A673 (cell line): ENCODE measurements at places on chromosomes 2 and 18. TPM values are rescaled to one million over a fixed set of nuclear protein-coding genes. Genes with fewer than 3 reads are reported as not detected.

- no peak for DNase-seq
Observed at GRCh38 chr2:226531061-226531810, 268.4 kb downstream of the IRS1 start.

- no peak for DNase-seq
Observed at GRCh38 chr2:237227190-237227589, 141.5 kb downstream of the COPS8 start.

DNA sequence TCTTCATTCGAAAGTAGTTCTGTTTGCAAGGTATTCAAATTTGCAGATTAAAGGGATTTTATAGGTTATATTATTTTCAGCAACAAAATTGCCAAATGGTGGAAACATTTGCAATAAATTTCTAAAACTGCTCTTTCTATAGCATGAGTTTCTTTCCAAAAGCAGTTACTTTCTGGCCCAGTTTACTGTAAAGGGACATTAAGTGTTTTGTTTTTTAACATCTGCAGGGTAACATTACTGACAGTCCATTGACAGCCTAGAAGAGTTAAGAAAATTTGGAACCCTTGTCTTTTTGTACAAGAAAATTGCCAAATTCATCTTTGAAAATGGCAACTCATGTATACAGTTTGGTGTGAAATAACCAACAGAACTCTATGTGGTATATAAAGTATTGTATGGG, 375.1 kb downstream of the SETBP1 start:
- DNase-seq = no peak

- DNase-seq = no peak
Observed at GRCh38 chr2:45843136-45843535, 191.7 kb downstream of the PRKCE start.

DNA sequence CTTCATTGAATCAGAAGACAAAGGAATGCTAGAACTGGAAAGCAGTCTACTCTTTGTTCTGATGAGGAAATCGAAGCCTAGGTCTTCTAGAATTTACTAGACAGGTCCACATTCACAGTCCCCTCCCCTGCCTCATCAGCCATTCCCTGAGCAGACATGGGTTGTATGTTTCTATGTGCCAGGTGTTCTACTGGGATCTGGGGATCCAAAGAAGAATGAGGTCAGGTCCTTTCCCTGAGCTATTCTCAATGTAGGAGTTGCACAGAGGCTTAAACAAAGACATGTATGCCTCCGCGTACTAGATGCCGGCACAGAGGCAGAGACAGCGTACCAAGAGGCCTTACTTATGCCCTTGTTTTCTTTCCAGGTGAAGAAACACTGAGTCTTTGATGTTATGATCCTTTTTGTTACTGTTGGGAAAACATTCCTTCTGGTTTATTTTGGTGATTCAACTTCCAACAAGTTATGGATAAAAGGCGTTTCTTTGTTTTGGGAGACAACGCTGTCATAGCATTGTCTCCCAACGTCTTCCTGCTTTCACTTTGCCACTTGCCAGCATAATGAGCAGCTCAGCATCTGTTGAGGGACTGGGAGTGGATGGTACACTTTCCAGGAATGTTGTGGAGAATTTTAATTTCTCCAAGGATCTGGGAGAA, 174.4 kb downstream of the ALPK2 start:
- DNase-seq = no peak

GRCh38 chr18:31566576-31567306, 24.9 kb upstream of the TTR start:
- no peak for DNase-seq

- DNase-seq = no peak
Observed at GRCh38 chr2:121664713-121665112, 15.5 kb upstream of the CLASP1 start.

- DNase-seq = no peak
Observed at GRCh38 chr18:77344786-77345500, 95.3 kb downstream of the GALR1 start.

SRD5A2 gene
- total RNA-seq = not detected in 2 replicates

RPRM gene
- not detected in 2 replicates for total RNA-seq

GRCh38 chr2:31082002-31082401, 56.2 kb downstream of the GALNT14 start:
- no peak for DNase-seq

DNA sequence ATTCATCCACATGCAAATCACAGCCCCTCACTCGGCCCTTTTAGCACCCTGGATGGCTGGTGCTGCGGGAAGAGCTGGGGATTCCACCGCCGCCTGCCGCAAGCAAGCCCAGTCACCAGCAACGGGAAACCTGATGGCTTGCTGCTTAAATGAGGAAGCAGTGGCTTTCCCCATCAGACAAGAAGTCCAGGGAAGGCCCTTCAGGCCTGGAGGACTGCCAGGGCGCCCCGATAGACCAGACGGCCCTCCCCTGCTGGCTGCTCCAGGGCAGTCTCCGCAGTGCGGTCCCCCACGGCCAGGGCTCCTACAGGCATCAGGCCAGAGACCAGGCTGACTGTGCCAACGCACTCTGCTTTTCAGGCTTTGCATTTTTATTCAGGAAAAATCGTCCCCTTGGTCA, 439.1 kb downstream of the EIPR1 start:
- DNase-seq = no peak

DNA sequence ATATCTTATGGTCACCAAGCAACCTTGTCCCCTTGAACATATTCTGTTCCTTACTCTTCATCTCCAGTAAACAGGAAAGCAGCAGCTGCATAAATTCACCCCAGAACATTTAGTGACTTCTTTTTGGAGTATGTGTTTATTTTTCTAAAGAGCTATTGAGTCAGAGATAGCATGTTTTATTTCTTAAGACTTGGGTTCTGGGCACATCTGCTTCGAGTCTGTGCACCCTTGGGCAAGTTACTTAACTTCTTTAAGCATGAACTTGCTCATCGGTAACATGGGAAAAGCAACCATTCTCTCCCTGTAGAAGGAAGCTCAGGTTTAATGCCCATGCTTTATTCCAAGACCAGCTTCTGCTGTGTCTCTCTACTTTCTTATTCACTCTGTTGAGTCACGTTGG, 309.3 kb upstream of the MEX3C start:
- no peak for DNase-seq

PAIP2B gene
- 1.1 and 2.3 TPM in 2 replicates for total RNA-seq

SUMO1 gene
- total RNA-seq = 157 and 166 TPM in 2 replicates

DNA sequence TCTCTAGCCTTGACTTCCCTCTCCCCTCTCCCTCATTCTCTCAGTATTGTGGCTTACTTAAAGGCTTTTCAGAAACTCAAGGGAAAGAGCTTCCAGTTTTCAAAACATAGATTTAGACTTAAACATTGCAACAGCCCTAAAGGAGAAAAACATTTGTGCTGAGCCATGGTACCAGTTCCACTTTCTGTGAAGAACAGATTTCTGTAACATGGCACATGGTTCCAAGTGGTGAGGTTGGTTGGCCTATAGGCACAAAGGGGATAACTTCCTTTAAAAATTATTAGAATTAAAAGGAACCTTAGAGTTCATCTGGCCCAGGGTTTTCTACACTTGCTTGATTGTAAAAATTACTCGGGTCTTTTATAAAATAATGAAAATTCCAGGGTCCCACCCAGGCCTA, 138.6 kb upstream of the CDCA7 start:
- no peak for DNase-seq

DNA sequence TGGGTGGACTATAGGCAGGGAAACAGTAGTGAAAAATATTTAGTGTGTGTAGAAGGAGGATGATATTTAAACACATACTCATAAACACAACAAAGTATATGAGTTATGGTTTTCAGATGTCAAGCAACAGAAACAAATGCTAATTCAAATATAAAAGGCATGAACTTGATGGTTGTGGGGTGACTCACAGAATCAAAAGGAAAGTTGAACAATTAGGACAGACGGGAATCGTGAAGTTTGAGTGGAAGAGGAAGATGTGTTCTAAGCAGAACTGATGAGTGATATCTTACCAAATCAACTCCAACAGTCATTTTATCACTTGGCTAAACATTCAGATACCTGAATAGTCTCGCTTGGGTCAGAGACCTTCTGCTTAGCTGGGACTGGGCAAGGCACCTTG, 53.6 kb upstream of the ITGA6 start:
- no peak for DNase-seq

- no peak for DNase-seq
Observed at GRCh38 chr18:35620765-35621164, 39.2 kb downstream of the GALNT1 start.

GRCh38 chr18:54433368-54433767, 75.7 kb downstream of the C18orf54 start:
- DNase-seq = no peak

DNA sequence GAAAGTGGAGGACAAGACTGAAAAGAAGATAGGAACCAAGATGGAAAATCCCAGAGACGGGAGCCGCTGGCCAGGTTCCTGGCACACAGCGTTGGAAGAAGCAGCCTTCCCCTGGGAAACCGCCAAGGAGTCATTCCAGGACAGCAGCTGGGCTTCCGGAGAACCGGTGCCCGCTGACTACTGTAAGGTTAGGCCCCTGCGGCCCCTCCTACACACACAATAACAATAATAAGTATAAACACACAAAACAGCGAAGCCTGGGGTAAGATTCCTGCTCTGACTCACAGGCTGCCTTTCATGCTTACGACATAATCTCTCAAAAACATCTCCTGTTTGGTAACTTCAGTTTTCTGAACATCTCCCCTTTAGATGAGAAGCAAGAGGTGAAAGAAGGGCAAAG, 28.1 kb upstream of the MYCN start:
- DNase-seq = no peak

TACR1 gene
- not detected in 2 replicates for total RNA-seq

DNA sequence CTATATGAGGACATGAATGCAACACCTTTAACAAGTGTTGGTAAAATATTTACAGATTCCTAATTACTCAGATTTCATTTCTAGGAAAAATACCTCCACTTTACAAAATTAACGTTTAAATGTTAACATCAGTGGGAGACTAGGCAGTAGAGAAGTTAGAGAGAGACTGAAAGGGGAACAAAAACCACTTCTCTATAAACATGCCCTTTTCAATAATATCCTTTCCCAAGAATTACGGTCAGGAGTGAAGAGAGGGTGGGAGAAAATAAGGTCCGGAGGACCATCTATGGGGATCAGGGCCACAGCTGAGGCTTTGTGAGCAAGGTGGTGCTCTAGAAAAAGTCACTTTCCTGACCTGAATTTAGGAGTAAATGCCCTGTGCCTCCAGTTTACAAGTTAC, 65.3 kb upstream of the WIPF1 start:
- DNase-seq = no peak

DNA sequence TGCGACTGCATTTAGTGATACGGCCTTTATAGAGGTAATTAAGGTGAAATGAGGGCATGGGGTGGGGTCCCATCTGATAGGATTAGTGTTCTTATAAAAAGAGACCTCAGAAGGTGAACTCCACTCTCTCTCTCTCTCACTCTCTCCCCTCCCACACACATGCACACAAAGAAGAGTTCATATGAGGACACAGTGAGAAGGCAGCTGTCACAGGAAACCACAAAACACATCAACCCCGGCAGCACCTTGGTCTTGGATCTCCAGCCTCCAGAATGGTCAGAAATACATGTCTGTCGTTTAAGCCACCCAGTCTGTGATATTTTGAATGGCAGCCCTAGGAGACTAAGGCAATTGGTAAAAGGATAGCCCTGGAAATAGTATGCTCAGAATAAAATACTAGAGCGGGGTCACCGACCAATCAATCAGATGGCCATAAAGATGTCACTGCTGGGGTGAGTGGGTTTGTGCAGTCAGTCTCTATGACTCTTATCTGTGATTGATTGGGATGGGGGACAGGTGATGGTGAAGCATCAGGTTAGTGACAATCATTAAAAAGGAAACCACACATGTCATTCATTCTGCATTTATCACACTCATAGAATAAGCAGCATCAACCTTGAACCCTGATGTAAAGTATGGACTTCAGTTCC, 118.9 kb upstream of the POU3F3 start:
- DNase-seq = no peak

- DNase-seq = no peak
Observed at GRCh38 chr2:235701206-235701981, 207.6 kb downstream of the AGAP1 start.

- DNase-seq = no peak
Observed at GRCh38 chr2:212941361-212941760, 210.1 kb downstream of the IKZF2 start.

SERPINB13 gene
- 0.49 and 0.50 TPM in 2 replicates for total RNA-seq

DNA sequence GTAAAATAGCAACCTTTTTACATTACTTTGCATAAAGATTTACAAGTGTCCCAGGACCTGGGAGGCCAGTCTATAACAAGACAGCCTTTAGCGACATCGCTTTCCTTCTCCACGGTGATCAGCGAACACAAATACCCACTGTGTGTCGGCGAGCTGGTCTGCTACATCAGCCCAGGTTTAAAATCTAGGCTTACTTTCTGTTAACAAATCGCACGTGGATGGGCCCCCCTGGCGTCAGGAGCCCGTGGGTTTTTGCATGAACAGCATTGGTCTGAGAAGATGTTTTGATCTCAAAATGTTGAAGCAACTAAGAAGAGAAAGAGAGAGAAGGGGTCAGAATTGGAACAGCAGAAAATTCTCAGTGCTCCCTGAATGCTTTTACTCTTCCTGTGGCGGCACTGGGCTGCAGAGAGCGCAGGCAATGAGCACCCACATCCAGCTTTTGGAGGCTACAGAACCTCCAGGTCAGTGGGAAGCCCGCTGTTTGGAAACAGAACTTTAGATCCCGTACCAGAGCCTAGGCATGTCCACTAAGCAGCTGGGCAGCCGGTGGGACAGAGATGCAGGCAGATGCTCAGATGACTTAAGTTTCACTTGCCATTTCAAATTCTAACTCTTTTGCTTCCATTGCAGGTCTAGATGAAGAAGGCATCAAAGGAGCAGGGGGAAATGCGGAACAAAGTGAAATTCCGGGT, 32.9 kb downstream of the CYP27C1 start:
- no peak for DNase-seq

IL1R1 gene
- total RNA-seq = 0.22 and 0.45 TPM in 2 replicates

ZNF519 gene
- total RNA-seq = 27.5 and 28.8 TPM in 2 replicates

DNA sequence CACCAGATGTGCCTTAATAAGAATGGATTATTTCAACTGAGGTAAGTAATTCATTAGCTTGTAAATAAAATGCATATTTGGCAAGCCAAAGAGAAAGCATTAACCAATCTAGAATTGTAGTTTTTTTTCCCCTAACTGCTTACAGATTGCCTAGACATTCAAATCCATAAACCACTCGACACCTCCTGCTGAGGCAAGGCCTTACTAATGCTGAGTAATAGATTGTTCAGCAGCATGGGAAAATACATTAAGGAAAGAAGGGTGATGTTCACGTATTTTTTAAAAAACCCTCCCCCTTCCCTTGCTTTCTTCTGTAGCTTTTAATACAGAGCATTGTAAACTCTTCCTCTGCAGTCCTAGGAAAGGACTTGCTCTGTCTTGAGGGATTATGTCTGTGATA, 17.0 kb upstream of the LINC00305 start:
- DNase-seq = peak; percentile 89

IL1B gene
- 1.3 and 2.1 TPM in 2 replicates for total RNA-seq

GRCh38 chr2:220147161-220148038, 520.0 kb downstream of the SLC4A3 start:
- DNase-seq = peak; percentile 11

GRCh38 chr2:109069331-109070194, 59.4 kb upstream of the SH3RF3 start:
- no peak for DNase-seq

KIAA2012 gene
- total RNA-seq = 0.13 TPM in 1 of 2 replicates, not detected in the other

DNA sequence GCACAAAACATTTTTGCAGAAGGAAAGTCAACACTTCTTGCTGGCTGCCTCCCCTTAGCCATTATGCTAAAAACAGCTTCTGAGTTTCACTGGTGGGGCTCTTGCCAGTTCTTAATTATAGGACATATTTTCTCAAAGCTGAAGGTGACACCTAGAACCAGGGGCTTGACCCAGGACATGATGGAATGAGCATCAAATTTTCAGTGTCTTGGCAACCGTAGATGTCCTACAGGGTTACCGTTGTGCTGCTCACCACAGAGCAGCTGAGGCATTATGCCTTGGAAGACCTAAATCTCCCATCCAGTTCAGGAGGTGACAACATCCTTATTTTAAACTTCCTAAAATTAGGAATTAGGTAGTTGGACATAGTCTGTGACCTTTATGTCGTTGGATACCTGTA, 46.7 kb downstream of the TMEM185B start:
- no peak for DNase-seq
